ENCODE measurements at places on chromosomes 2 and 18.

- no peak for DNase-seq
Measured at GRCh38 chr2:109365131-109365530, 236.1 kb downstream of the SH3RF3 start.

GRCh38 chr2:109530712-109531111 is 83.1 kb downstream of the SEPTIN10 start:
- no peak for DNase-seq

- no peak for DNase-seq
Measured at GRCh38 chr18:54950221-54950620, 9.0 kb downstream of the CCDC68 start.

DNA sequence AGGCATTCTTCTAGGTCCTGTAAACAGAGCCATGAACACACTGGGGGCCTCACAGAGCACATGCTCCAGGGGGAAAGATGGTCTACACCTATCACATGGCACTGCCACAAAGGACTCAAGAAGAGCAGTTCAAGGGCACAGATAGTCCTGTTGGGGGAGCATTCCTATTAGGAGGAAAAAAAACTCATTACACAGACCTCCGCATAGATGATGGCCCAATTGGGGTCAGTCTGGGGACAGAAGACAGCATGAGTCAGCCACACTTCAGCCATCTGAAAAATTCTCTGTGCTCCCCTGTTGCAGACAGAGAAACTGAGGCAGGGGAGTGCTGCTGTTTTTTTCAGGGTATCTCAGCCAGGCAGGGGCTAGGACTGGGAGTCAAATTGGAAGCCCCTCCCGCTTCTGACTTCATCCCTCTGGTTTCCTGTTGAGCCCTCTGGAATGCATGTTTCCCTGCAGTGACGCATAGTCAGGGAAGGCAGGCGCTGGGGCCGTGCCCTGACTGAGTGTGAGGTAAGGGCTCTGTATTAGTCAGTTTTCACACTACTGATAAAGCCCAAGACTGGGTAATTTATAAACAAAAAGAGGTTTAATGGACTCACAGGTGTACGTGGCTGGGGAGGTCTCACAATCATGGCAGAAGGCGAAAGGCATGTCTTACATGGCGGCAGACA is 67.9 kb downstream of the RHOB start:
- no peak for DNase-seq

DNA sequence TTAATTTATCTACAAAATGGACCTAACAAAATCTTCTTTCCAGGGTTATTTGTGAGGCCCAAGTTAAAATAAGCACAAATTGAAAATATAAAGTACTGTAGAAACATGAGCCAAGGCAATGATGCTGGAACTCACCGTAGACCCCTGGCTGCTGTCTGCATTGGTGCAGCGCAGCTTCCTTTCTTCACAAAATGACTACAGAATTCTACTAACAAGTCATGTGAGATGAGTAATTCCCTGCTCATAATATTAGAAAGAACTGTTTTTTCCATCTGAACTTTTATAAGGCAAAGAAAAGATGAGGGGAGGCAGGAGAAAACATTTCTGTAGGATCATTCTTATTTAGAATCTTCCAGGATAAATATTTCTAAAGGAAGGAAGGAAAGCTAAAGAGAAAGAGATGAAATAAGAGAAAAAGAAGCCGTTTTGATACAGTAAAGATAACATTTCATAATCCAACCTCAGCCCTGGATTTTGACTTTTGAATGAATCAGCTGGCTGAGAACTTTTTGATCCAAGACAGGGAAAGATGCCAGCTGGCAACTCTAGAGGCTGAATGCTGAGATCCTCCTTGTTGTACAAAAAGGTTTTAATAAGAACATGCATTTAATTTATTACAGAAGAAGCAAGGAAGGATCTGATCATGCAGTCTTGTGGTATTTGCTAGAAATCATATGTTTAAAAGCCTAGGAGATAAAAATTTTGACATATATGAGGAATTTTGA is 183.9 kb upstream of the KLHL14 start:
- DNase-seq, result no peak

DNA sequence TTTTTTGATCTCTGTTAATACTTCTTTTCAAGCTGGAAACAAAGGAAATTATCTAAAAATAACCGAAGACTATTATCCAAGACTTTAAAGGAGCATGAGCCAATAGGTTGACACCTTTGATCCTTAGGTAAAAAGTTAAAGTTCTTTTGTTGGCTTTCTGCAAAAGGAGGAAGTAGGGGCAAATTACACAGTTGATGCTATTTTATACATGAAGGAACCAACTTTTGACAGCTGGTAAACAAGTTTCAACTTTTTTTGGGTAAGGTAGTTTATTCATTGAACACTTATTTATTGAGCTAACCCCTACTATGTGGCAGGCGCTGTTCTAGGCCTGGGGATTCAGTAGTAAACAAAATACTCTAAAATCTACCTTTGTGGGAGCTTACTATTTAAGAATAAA is 66.6 kb upstream of the ZEB2 start:
- DNase-seq, result no peak

DNA sequence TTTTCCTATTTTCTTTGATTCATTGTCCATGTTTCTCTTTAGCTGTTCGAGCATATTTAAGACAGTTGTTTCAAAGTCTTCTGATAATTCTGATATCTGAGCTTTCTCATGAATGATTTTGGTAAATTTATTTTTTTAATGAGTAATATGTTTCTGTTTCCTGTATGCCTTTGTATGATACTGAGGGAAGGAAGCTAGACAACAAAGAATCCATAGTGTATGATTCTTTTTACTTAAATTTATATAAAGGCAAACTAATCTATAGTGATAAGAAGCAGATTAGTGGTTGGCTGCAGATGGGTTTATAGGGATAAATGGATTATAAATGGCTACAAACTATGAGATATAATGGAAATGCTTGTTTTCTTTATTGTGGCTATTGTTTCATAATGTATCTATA is 352.7 kb upstream of the CDH2 start:
- no peak for DNase-seq

- no peak for DNase-seq
Measured at GRCh38 chr2:225052703-225053102, 10.4 kb upstream of the DOCK10 start.

GRCh38 chr2:200431996-200432705 is 77.7 kb downstream of the KCTD18 start:
- no peak for DNase-seq

DNA sequence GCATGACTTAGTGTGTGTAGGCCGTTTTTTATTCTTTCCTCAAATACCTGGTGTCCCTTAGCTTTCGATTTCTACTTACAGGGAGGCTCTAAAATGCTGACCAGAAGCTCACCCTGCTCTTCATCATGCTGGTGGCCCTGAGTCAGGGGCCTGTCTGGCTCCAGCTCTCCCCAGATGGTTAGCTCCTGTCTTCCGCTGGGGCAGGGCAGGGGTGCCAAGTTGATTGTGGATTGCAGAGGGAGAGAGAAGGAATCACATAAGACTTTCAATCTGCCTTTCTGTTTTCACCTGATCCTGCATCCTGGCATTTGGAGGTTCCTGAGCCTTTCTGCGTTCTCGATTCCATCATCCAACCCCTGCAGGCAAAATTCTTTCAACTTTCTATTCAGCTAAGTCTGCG is 4.2 kb downstream of the CIB4 start:
- no peak for DNase-seq

GRCh38 chr2:149858216-149858615 is 270.6 kb upstream of the MMADHC start:
- DNase-seq, result no peak

DNA sequence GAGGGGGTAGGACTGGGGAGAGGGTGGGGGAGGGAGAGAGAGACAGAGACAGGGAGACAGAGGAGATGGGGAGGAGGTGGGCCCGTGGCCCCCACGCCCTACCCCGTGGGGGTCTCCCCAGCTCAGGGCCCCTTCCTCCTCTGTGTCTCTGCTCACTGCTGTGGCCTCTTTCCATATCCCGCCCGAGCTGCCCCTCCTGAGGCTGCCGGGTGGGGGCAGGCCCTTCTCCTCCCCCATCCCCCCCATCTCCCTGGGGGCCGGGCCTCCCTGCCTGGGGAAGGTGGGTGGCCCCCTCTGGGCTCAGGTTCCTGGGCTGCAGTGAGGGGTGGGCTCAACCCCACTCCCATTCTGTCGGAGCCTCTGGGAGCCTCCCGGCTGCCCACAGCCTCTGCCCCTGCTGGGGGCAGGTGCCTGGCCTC is 332 bp upstream of the PDCD1 start:
- no peak for DNase-seq

DNA sequence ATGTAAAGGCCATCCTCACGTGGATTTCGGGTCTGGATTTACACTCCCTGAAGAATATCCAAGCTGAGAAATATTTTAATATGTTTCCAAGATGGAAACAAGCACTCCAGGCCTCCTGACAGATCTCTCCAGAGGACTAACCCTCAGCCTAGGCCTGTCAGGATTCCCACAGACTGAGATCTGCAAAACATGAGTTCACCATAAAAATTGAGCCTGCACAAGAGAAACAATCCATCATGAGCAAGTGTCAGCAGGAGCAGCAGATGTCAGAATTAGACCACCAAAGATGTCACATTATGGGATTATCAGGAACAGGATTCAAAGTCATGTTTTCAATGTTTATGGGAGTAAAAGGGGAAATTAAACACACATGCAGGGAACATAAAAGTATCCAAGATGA is 191.3 kb downstream of the TFCP2L1 start:
- DNase-seq, result no peak

DNA sequence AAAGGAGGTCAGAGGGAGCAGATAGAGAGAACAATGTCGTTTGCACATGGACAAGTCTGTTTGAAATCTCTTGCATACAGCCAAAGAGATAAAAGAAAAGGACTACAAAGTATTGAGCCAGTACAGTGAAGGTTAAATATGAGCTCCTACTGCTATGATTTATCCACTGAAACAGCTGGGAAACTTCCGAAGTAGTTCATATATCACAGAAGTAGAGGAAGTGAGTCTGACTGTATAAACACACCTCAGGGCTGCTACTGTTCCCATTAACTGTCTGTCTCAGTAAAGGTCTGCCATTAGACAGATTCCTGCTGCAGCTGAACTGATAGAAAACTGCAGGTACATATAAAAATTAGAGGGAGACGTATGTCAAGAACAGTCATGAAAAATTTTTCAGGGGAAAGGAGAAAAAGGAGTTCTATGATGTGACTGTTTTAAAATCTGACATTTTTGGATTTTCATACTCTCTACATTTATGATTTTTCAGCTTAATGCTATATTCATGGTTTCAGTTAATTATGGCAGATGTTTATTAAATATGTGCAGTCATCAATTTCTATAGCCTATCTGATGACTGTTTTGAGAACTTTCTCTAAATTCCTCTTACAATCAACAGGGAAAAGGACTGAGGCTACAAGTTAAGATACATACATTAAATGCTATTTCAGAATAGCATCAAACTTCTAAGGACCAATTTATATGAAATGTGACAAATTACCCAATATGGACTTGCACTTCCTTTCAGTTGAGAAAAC is 364.7 kb downstream of the ERBB4 start:
- DNase-seq, result no peak

DNA sequence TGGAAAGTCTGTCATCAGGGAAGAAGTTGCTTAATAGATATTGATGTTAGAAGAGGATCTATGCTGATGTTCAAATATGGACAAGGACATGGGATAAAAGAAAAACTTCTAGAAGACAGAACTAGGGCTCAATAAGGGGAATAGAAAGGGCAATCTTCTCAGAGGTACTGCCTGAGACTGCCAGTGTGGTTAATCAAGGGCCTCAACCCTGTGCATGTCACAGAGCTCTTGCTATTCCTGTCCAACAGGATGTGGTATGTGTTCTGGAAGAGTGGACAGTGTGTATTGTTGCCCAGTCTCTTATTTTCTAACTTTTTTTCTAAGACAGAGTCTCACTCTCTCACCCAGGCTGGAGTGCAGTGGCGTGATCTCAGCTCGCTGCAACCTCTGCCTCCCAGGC is 27.8 kb upstream of the RNF125 start:
- DNase-seq, result no peak

DNA sequence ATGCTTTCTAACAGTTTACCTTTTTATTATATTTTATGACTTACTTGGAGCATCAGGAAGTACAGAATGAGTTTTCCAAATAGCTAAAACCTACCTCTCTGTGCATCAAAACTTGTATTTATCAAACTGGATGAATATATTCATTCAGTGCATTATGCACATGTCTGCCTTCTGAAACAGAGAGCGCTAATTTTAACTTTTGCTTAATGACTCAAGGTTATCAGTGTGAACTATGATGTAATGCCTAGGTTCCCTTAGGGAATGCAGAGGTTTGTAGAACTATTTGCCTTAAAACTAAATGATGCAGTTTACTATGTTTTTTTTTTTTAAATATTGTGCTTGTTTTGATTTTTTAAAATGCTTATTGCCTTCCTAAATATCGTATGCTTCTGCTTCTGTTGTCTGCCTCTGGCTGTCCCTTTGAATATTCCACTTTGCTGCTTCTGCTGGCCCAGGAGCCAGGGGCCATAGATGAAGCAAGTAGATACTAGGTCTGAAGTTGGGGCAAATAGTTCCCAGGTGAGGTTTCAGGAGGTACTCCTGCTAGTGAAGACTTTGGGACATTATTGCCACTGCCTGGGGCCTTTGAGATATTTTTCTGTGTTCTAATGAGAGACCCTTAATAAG is 16.5 kb downstream of the TMEM178A start:
- DNase-seq, result no peak

- no peak for DNase-seq
Measured at GRCh38 chr2:206543073-206543472, 99.2 kb upstream of the FAM237A start.

- no peak for DNase-seq
Measured at GRCh38 chr2:239930378-239930777, 94.8 kb downstream of the NDUFA10 start.

- DNase-seq, result no peak
Measured at GRCh38 chr2:143026411-143027054, 102.7 kb upstream of the ARHGAP15 start.

DNA sequence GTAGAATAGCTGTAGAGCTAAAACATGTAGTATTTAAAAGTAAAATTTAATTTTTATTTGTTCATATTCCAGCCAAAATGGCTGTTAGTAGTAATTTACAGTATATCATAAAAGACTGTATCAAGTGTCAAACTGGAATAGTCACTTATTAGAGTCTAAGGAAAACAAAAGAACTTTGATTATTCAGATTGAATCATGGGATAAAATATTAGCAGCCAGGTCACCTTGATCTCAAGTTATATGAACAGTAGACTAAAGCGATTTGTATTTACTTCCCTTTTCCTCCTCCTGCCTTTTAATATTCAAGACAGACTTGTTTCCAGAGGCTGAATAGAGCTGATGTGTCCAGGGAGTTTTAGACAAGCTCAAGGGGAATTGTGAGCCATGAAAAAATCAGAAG is 54.4 kb downstream of the PMAIP1 start:
- DNase-seq, result no peak
